Stimulated activated CD4-positive, alpha-beta T cell treated with anti-CD3 and anti-CD28 coated beads, TNF-alpha, amount 100 ng/mL, for 1 hour (primary cell): ENCODE measurements at places on chromosomes 2 and 18.

DNA sequence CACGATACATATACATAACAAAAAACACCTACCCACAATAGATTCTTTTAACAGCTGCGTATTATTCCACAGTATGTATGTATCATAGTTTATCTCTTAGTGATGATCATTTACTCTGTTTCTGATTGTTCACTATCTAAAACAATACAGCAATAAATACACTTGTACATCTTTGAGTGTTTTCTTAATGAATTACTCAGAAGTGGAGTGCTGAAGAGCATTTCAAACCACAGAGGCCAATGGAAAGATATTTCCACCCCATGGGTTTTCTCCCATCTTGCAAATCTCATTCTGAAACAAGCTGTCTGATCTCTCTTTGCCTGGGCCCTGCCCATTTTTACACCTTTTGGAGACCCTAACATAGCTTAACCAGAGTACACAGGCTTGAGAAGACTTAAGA lies 113.8 kb upstream of the KLF7 start:
- DNase-seq, result no peak

DNA sequence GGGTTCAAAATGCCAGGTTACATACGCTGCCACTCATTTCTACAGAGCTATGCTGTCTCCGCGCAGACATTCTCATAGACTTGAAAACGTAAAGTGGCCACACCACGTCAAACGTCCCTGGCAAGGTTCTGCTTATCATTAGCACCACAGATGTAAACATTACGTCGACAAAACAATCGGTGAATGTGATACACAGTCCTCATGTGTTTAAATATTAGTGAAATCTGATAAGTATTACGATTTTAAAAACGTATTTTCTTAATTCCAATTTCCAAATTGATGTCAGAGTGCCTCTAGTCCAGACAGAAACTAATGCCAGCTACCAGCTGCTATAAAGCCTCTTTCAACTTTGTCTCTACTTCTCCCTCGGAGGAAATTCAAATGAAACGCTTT lies 1.2 kb downstream of the STK17B start:
- DNase-seq, result no peak

DNA sequence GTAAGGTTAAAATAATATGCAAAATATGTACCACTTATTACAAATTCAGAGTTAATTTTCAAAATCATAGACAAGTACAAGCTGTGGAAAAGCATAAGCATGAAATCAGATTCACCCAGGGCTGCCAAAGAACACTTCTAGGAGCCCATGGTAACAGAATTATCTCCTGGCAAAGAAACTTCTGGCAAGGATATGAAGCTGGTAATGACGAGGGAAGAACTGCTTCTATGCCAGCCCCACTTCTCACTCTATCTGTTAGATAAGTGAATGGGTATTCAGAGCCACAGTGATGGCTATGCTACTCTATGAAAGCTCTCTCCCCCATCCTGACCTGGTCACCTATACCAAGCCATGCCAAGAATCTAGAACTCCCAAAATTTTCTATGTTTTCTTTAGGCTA lies 36.9 kb upstream of the PDE1A start:
- no peak for DNase-seq

GRCh38 chr2:109736177-109736827 lies 57.8 kb upstream of the RGPD5 start:
- no peak for DNase-seq

DNA sequence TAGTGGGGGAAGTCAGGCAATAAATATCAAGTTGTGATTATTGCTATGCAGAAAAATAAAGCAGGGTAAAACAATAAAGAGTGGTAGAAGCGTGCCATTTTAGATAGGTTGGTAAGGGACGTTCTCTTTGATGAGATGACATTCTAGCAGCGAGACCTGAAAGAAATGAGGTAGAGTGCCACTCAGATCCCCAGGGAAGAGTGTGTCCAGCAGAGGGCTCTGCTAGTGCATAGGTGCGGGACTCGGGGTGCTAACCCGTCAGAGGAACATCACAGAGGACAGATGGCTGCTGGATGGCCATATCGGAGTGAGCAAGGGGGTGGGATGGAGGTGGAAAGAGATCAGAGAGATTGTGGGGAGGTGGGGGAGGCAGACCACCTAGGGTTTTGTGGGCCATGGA lies 16.3 kb upstream of the GTF2A1L start:
- no peak for DNase-seq
